ENCODE measurements at places on chromosomes 4 and X.

- peaks cover 44% of the 10 kb centered on the region for H3K4me1 ChIP-seq
- DNase-seq = no peak
- H3K4me3 ChIP-seq = peak overlapping the region; percentile 93
- H3K36me3 ChIP-seq = peaks cover 3% of the 10 kb centered on the region
- peak overlapping the region; percentile 71 for H3K27ac ChIP-seq
Observed at GRCh38 chr4:52862639-52863161, 583 bp downstream of the RASL11B start.

- no peak overlapping the region for H3K4me3 ChIP-seq
- H3K4me1 ChIP-seq = peaks cover 2% of the 10 kb centered on the region
- H3K27me3 ChIP-seq = no peaks in the 10 kb centered on the region
- DNase-seq = no peak
Observed at GRCh38 chr4:11497972-11498371, 69.3 kb upstream of the HS3ST1 start.

DNA sequence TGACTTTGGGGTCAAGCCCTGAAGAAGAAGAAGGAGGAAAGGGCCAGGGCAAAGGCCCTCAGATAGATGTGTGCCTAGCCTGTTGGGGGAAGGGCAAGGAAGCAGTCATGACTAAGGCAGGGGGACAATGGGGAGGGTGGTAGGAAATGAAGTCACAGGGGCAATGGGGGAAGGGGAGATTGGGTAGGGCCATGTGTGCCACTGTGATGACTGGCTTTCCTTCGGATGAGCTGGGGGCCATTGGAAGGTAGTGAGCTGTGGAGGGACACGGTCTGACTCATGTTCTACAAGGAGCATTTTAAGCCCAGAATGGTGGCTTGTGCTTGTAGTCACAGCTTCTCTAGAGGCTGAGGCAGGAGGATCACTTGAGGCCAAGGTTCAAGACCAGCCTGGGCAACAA is 642.0 kb downstream of the MID1IP1 start:
- H3K27ac ChIP-seq = no peak overlapping the region
- no peak overlapping the region for H3K4me3 ChIP-seq

DNA sequence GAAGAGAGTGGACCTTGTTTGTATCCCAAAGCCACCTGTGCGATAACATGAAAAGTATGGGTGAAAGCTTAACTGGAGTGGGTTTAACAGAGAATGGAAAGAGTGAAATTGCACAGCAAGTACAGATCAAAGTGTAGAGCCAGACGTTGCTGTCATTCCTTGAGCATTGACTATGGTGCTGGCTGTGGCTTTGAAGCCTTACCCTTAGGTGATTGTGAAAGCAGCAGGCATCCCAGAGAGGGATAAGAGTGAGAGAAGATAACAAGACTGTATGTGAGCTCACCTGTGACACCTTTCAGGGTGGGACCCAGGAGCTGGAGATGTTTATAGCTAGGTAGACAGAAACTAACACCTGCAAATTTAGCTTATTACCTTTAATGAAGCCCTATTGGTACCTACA is 77.6 kb downstream of the CFAP299 start:
- H3K36me3 ChIP-seq = no peaks in the 10 kb centered on the region
- H3K4me3 ChIP-seq = no peak overlapping the region
- H3K27ac ChIP-seq = no peak overlapping the region
- H3K27me3 ChIP-seq = no peaks in the 10 kb centered on the region
- no peaks in the 10 kb centered on the region for H3K4me1 ChIP-seq

GRCh38 chr4:90060039-90060438 is 67.2 kb upstream of the CCSER1 start:
- no peak for DNase-seq
- no peaks in the 10 kb centered on the region for H3K36me3 ChIP-seq
- no peaks in the 10 kb centered on the region for H3K4me1 ChIP-seq

DNA sequence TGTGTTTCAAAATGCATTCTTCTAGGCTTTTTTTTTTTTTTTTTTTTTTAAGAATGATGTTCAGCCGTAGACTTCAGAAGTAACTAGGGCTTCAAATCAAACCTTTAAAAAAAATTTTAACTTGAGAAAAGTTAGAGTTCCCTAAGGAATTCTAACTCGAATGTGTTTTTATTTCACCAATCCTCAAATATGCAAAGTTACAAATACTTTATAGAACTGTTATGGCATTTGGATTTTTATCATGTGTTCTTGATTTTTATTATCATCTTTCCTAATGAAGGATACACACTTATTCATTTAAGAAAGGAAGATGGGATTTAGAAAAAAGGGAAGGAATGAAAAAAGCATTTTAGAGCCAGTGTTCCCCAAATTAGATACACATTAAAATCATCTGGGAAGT is 200.6 kb upstream of the LDB2 start:
- no peak overlapping the region for H3K27ac ChIP-seq
- no peaks in the 10 kb centered on the region for H3K27me3 ChIP-seq
- DNase-seq = no peak
- peaks cover 9% of the 10 kb centered on the region for H3K4me1 ChIP-seq

DNA sequence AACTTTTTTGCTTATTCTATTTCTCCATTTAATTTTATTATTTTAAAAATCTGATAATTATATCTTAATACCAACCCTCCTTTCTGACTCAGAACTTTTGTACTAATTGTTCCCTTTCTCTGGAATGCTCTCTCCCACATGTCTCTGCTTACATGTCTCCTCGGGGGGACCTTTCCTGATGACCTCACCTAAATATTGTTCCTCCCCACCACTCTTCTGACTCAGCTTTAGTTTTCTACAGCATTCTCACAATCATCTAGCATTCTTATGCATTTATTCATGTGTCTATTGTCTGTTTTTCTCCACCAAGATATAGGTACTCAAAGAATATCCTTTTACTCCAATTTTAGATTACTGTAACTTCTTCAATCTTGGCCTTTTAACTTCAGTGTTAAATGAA is 128.7 kb downstream of the MSL3 start:
- no peak overlapping the region for H3K27ac ChIP-seq
- H3K27me3 ChIP-seq = no peaks in the 10 kb centered on the region
- H3K4me3 ChIP-seq = no peak overlapping the region
- no peaks in the 10 kb centered on the region for H3K4me1 ChIP-seq
- DNase-seq = no peak

DNA sequence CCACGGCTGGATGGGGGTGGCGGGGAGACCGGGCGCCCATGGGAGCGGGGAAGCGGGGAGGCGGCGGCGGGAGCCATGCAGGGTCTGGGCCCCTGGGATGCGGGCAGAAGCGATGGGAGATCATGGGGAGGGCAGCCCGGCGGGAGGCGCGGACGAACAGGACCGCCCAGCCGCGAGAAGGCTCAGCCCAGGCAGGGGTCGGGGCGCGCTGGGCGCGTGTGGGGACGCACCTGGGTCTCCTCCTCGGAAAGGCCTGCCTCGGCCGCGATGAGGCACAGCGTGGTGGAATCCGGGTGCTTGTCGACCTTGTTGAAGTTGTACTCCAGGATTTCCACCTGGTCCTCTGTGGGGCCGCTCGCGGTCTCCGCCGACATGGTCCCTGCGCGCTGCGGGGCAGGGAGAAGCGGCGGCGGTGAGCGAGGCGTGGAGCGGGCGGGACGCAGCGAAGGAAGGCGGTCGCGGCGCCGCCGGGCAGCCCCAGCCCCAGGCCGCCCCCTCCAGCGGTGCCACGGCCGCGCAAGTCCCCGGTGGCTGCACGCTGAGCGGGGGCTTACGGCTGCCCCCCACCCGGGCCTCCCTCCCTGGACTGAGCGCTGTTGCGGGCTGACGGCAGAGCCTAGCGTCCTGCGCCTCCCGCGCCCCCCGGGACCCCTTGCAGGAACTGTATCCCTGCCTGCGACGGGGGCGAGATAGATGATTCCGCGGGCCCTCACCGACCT is 25.3 kb downstream of the HOPX start:
- no peaks in the 10 kb centered on the region for H3K36me3 ChIP-seq
- peaks cover 13% of the 10 kb centered on the region for H3K4me1 ChIP-seq
- H3K4me3 ChIP-seq = peak overlapping the region; percentile 77
- no peak for DNase-seq
- no peak overlapping the region for H3K27ac ChIP-seq
- H3K27me3 ChIP-seq = peaks cover 8% of the 10 kb centered on the region

GRCh38 chrX:17292111-17292527 is 82.9 kb upstream of the NHS start:
- no peaks in the 10 kb centered on the region for H3K36me3 ChIP-seq
- H3K27ac ChIP-seq = peak overlapping the region; percentile 78
- H3K27me3 ChIP-seq = no peaks in the 10 kb centered on the region
- H3K4me1 ChIP-seq = peaks cover 6% of the 10 kb centered on the region
- no peak for DNase-seq
- no peak overlapping the region for H3K4me3 ChIP-seq

GRCh38 chrX:50081282-50081889 is 119.4 kb downstream of the AKAP4 start:
- H3K4me1 ChIP-seq = no peaks in the 10 kb centered on the region
- DNase-seq = no peak
- no peak overlapping the region for H3K27ac ChIP-seq
- no peaks in the 10 kb centered on the region for H3K36me3 ChIP-seq
- H3K4me3 ChIP-seq = no peak overlapping the region
- no peaks in the 10 kb centered on the region for H3K27me3 ChIP-seq

DNA sequence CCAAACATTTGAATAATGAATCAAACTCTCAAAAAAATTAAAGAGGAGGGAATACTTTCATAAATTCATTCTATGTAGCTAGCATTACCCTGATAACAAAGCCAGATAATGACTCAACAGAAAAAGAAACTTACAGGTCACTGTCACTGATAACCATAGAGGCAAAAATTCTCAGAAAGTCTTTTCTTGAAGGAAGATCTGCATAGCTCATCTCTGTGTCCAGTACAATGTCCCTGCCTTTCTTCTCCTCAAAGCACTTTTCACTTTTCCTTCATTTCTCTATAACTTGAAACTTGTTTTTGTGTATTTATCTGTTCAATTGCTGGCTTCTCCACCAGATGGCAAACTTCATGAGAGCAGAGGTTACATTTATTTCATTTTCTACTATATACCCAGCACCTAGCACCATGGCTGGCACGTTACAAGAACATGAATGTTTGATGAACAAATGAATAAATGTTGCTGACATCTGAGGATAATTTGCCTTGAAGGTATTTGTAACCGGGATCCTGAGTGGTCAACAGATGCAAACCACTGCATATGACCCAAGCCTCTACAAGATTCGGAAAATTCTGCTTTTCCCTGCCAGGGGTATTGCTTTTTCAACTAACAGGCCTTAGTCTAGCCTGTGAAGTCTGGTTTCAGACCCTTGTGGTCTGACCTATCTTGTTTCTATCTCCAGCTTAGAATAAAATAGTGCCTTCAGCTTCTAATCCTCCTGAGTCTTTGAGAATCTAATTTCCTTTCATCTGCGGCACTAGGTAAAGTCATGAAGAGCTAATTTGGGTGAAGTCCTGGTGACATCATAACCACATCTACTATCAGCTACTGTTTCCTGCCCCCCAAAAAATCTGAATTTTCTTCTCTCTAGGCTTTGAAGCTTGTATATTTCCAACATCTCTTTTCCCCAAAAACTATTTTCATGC is 52.5 kb upstream of the ANTXR2 start:
- H3K4me1 ChIP-seq = no peaks in the 10 kb centered on the region
- H3K27ac ChIP-seq = no peak overlapping the region
- DNase-seq = no peak
- no peak overlapping the region for H3K4me3 ChIP-seq
- no peaks in the 10 kb centered on the region for H3K27me3 ChIP-seq

DNA sequence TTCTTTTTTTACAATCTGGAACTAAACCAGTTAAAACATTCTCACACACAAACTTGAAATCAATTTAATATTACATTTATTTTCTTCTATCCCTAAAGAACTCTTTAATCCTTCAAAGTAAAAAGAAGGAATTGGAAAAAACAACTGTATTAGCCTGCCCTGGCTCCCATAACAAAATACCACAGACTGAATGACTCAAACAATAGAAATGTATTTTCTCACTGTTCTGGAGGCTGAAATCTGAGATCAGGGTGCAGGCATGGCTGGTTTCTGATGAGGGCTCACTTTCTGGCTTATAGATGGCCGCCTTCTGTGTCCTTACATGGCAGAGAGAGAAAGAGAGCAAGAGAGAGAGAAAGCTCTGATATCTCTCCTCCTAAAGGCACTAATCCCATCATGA is 149.4 kb downstream of the PDGFRA start:
- H3K4me3 ChIP-seq = no peak overlapping the region
- H3K27ac ChIP-seq = no peak overlapping the region
- DNase-seq = no peak
- H3K27me3 ChIP-seq = no peaks in the 10 kb centered on the region

- no peaks in the 10 kb centered on the region for H3K27me3 ChIP-seq
- H3K36me3 ChIP-seq = no peaks in the 10 kb centered on the region
- peak overlapping the region; percentile 63 for H3K27ac ChIP-seq
- peaks cover 3% of the 10 kb centered on the region for H3K4me1 ChIP-seq
- peak; percentile 61 for DNase-seq
- no peak overlapping the region for H3K4me3 ChIP-seq
Observed at GRCh38 chr4:100093091-100093866, 97.0 kb downstream of the DDIT4L start.

- no peak overlapping the region for H3K27ac ChIP-seq
- no peak overlapping the region for H3K4me3 ChIP-seq
- no peaks in the 10 kb centered on the region for H3K4me1 ChIP-seq
- no peak for DNase-seq
- no peaks in the 10 kb centered on the region for H3K36me3 ChIP-seq
Observed at GRCh38 chrX:76657499-76657898, 230.0 kb downstream of the MAGEE1 start.

DNA sequence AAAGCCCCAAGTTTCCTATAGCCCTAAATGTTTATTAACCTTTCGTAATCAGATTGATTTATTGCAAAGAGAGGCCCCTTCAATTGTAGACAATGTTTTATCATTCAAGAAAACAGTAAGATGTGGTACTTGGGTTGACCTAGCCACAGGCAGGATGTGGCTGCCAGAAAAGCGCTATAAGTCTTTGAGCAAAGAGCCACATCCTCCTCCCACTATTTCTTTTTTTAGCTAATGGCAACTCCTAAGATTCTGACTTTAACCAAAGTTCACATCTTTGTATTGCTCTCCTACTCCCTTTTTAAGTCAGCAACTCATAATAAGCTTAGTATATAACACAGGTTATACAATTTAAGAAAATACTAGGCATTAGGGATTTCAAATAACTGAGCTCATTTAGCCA is 70.7 kb upstream of the PPP3CA start:
- no peaks in the 10 kb centered on the region for H3K4me1 ChIP-seq
- no peak overlapping the region for H3K27ac ChIP-seq
- DNase-seq = no peak

DNA sequence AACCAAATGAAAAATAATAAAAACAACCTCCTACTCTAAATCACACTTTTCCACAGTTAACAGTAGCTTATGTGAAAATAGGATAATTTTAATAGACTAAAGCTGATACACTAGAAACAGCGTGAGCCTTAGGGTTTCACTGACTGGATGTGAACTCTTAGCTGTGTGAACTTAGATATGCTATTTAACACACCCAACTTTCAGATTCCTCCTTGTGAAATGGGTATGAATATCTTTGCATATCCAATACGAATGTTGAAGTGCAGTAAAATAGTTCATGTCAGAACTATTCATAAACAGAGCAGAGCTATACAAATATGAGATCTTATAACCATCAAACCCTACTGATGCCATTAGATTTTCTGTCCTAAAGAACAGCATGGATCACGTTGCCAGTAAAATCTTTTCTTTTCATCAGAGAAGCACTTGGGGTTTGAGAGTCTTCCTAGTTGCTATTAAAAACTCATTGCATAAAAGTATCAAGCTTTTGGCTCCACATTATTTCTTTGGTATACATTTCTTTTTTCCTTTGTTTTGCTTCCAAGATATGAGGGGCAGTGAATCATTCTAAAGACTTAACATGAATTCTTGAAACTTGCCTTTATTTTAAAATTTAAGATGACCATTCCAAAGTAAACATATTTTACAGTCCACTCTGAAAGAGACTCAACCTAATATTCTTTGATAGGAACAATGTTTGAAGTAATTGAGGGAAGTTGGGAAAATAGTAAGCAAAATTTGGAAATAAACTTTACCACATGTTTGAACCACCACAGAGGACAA is 102.4 kb downstream of the CPE start:
- no peaks in the 10 kb centered on the region for H3K36me3 ChIP-seq
- H3K27me3 ChIP-seq = no peaks in the 10 kb centered on the region
- H3K4me3 ChIP-seq = no peak overlapping the region
- peaks cover 12% of the 10 kb centered on the region for H3K4me1 ChIP-seq
- no peak for DNase-seq
